ENCODE measurements at places on chromosomes 1 and 21.

DNA sequence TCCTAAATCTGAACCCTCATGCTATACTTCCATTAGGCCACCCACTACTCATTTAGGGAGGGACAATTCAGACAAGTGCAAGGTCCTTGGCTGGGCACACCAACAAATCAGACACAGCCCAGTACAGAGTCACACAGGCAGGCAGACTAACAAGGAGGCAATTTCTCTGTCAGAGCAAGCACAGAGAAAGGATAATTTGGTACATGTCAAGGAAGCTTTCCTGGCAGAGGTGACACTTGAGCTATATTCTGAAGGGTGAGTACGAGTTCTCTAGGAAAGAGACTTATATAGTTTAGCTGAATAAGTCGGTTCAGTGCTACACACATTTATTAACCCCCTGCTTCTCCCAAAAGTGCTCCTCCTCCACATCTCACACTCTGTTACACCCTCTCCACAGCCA, 455.9 kb downstream of the OMA1 start:
- no peak for DNase-seq

DNA sequence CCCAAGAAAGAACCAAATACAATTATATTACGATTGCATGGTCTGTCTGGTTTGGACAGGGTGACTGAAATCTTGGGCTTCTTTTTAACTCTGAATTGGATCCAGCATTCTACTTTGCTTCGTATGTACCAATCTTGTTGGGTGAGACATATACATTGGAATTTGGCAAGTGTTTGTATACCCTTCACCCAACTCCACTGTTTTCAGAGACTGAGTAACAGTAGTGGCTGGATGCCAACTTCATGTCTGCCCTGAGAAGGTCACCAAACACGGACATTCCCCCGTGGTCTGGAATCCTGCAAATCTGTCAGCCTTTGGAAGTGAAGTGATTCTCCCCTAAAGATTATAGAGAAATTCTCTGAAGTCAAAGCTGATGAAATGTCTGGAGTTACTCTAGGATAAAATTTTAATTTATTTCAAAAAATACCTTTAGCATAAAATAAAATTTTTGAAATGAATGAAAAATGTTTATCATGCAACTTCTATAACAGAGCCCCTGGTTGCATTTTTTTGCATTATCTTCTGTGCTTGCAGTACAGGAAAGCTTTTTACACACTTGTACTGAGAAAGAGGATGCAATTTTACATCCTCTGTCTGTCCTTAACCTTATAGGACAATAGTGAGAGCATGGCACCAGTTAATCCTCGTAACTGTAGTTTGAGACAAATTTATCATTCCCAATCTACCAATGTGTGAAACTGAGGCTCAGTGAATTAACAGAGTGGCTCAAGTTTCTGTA, 201.8 kb downstream of the DISC1 start:
- no peak for DNase-seq

- no peak for DNase-seq
Measured at GRCh38 chr1:173798078-173798477, 26.4 kb upstream of the DARS2 start.

DNA sequence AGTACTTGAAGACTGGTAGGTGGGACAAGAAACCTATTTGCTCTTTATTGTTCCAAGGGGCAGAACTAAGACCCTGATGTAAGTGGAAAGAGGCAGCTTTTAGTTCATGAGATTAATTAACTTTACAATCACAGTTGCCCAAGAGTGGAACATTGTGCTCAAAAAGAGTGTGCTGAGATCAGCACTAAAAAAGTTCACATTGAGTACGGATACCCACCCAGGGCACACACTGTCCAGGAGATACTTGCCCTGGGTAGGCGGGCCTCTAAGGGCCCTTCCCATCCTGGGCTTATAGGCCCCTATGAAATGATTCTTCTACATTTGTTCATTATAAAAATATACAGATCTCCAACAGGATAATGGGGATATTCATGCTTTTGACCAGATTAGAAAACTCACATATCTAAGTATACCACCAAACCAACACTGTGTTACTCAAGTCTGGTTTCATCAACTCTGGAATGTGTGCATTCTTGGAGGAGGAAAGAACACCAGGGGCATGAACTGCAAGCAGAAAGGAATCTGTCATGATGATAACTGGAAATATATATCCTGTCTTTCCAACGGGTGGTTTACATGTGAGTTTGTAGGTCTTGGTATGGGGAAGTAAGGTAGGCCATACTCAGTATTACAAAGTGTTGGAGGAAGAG, 626.2 kb downstream of the SMYD3 start:
- no peak for DNase-seq

DNA sequence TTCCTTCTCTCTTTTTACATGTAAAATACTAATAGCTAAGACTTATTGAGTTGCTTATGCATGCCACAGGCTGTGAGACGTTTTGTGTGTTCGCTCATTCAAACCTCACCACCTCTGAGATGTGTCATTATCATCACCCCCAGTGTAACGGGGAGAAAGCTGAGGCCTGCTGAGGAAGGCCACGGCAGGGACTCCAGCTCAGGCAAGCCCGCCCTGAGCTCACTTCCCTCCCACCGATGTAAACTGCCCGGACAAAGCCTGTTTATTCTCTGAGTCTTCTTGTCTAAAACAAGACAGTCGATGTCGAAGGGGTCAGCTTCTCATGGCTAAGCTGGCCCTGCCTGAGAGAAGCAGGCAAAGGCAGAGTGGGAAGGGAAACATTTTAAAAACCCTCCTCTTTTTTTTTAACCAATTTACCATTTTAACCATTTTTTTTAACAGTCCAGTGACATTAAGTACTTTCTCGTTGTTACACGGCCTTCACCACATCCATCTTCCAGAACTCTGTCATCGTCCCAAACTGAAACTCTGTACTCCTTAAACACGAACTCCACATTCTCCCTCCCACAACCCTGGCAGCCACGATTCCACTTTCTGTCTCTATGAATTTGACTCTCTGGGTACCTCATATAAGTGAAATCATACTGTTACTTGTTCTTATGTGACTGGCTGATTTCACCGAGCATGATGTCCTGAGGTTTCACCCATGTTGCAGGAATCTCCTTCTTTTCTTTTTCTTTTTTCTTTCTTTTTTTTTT, 204.8 kb upstream of the GALNT2 start:
- DNase-seq, result no peak

Data from HL-60 (cell line).